Activated naive CD8-positive, alpha-beta T cell treated with anti-CD3 and anti-CD28 coated beads, Interleukin-2, amount 50 U/mL, for 16 hours (primary cell): ENCODE measurements at places on chromosomes 12 and 14.

DNA sequence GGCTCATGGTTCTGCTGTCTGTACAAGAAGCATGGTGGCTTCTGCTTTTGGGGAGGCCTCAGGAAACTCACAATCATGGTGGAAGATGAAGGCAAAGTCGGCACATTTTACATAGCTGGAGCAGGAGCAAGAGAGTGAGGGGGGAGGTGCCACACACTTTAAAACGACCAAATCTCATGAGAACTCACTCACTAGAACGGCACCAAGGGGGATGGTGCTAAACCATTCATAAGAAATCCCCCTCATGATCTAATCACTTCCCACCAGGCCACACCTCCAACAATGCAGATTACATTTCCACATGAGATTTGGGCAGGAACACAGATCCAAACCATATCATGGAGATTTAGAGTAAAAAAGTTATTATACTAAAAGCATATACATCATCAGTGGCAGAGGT lies 13.6 kb upstream of the LEMD3 start:
- DNase-seq = no peak

GRCh38 chr14:96257056-96257455 lies 1.0 kb downstream of the BDKRB1 start:
- DNase-seq = no peak

- DNase-seq = no peak
These were observed 7.3 kb downstream of the STXBP6 start for GRCh38 chr14:25042362-25043299.

DNA sequence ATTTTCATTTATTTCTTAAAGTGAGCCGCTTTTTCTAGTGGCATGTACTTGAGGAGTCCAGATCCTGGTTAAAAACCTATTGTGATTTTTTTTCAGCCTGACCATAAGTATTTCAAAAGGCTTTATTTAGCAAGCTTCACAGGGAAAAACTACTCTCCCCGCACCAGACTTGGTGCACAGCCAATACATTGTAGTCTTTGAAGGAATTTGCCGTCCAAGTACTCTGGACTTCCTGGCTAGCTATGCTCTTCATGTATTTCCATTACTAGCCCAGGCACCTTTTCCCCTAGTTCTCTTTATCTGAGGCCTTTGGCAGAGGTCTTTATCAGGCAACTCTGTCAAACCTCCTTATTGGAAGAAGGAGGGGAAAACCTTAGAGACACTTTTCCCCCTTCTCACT lies 234.7 kb downstream of the CCDC91 start:
- no peak for DNase-seq

DNA sequence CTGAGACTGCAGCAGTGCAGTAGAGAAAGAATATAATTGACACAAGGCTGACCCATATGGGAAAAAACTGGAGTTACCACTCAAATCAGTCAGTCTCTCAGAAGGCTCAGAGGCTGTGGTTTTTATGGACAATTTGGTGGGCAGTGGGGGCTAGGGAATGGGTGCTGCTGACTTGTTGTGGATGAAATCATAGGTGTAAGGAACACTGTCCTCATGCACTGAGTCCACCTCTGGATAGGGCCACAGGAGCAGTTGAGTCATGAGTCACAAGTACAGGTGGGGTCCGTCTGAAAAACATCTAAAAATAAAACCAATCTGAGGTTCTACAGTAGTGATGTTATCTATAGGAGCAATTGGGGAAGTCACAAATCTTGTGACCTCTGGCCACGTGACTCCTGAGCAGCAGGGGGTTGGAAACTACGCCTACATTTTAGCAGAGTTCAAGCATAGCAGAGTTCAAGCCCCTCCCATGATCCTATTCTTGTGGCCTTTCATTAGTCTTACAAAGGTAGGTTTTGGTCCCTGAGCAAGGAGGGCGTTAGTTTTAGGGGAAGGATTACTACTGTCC lies 18.1 kb upstream of the SGPP1 start:
- no peak for DNase-seq

DNA sequence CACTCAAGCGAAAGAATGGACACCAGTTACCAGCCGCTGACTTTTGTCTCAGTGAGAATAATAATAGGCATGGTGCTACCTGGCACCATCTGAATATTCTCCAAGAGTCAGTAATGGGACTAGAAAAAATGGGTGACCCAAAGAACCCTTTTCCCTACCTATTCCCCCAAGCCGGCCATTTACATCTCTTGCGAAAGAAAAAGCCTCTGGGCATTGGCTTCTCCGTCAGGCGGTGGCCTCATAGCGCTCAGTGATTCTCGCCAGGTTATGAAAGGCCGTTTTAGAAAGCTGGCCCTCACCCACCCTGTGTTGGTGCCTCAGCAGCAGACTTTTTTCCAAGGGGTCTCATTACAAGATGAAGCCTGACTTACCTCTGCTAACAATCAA lies 523 bp upstream of the SLC6A15 start:
- no peak for DNase-seq

DNA sequence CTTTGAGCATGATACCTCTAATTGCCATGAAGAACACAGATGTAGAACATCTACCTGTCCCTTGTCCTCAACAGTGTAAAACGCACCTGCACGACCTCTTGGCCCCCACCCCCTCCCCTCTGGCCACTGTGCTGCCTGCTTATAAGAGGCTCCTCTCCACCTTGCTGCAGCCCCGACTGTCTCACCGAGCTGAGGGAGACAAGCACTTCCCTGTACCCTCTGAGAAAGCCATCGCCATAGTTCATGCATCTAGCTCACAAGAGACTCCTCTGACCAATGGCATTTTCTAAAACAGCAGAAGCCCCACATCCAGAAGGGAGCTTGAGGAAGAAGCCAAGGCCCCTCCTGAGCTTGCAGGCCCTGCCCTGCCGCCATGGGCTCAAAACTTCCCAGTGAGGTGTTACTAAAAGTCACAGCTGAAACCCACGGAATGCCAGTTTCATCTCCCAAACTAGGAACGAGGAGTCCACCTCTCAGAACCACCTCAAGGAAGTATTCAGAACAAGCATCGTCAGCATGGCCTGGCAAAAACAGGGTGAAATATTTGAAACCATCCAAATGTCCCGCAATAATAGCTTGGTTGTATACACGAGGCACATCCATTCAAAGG lies 21.5 kb upstream of the ANO2 start:
- DNase-seq = no peak

DNA sequence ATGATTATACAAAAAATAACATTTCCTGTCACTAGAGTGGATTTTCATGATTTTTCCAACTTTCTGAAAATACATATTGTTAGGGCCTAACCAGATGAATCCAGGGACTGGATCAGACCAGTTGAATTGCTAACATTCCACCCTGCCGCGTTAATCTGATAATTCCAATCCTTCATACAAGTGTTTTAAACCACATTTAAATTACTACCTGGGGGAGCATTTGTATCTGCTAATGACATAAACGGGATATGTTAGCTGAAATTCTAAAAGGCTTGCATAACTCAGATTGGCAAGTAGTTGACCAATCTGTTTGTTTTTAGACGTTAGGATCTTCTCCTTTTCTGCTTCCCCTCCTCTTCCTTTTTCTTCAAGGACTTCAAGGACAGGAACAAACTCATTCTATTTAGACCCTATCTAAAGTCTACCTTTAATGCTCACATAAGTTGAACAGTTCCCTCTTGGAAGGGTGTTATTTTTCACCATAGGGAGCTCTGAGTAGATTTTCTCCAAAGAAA lies 239.0 kb downstream of the ADAMTS20 start:
- no peak for DNase-seq

- no peak for DNase-seq
These were observed 12.8 kb downstream of the DIP2B start for GRCh38 chr12:50517421-50518048.

GRCh38 chr12:117034249-117034648 lies 65.0 kb downstream of the TESC start:
- no peak for DNase-seq

GRCh38 chr12:53097207-53097563 lies 282 bp upstream of the IGFBP6 start:
- DNase-seq = no peak

DNA sequence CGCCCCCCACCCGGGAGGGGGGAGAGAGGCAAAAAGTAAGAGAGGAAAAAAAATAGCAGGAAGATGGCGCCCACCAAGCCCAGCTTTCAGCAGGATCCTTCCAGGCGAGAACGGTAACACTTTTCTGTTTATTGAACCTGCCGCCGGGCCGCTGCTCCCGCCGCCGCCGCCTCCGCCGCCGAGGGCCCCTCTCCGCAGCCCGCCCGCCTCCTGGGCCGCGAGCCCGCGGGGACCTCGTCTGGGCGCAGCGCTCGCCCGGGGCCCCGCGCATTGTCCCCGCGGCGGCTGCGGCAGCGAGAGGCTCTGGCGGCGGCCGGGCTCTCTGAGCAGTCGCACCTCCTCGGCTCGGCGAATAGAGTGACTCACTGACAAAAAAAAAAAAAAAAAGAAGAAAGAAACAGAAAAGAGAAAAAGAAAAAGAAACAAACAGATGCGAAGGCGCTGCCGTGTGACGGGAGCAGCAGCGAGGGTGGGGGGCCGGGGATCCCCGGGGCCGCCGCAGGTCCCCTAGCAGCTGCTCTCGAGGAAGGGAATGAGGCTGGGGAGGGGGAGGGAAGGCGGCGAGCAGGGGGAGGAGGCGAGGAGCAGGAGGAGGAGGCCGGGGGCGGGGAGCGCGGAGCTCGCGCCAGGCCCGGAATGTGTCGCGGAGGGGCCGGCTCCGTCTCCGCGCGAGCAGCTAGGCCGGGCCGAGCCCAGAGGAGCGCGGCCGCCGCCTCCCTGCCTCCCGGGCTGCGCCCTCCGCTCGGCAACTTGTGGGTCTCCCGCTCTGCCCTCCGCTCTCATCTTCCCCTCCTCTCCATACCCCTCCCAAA lies 781 bp downstream of the NPAS3 start:
- no peak for DNase-seq

DNA sequence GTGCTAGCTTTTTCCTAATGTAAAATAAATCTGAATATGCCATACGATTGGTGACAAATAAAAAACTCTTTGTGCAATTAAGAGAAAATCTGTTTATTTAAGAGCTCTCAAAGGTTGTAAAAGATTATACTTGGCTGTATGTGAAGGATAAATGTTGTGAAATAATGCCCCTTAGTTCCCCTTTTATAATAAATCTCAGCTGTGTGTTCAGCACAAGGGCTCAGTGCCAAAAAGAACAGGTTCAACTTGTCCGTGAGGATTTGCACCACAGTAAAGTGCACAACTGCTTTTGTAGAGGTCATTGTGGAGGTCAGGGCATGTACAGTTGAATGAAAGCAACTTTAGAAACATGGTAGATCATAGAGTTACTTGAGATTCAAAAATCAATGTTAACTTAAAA lies 118.6 kb downstream of the TRMT5 start:
- DNase-seq = no peak

DNA sequence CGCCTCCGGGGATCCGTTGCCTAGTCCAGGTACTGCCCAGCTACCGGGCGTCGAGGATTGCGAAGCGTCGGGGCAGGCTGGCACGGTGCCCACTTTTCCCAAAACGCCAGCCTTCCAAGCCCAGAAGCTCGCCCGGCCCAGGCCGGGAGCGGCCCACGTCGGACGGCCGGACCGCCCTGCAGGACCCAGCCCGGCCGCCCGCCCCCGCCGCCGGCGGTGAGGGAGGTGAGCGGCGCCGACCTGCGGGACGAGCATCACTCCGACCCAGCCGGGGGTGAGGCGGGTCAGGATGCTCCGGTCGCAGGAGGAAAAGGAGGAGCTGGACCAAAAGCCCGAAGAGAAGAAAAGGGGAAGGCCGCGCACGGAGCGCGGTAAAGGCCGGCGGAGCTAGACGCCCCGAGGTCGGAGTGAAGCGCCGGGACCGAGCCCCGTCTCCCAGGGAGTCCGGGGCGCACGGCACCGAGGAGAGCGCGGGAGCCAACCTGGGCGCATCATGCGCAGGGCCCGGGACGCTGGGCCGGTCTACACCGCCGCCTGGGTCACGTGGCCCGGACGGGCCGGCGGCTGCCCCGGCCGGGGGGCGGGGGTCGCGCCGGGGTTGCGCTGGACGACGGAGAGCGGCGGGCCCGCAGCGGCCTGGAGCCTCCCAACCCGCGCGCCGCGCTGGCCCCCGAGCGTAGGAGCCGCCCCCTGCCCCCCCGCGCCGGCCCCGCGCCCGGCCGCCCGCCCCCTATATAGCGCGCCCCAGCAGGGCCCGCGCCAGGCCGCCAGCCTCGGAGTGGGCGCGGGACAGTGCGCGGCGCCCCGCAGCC lies at the start of gene AQP5:
TSS of gene AQP5 (plus strand) at position 762 of the 812 bp plus-strand sequence. CDS start 146 bp downstream, outside the sequence.
- no peak for DNase-seq

DNA sequence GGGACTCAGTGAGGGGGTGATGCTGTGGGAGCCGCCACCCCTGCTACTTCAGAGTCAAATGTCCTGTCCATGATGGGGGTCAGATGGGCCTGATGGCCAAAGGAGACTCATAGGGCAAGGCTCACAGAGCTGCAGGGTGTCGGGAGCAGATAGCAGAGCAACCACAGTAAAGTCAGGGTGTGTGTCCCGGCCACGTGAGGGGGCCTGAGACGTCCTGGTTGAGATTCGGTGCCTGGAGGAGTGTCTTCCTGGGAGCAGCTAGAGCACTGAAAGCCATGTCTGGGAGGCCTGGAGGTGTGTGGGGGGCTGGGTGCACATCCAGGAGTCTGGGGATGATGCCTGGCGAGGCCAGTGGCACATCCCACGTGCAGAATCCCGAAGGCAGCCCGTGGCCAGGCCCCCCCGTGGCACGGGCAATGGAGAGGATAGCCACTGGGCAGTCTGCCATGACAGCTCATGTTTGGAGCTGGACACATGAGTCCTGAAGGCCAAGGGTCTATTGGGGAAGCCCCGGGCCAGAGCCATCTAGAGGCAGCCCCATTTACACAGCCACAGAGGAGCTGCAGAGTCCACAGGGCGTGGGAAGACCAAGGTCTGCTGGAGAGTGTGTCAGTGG lies 308.0 kb upstream of the SFSWAP start:
- DNase-seq = no peak

DNA sequence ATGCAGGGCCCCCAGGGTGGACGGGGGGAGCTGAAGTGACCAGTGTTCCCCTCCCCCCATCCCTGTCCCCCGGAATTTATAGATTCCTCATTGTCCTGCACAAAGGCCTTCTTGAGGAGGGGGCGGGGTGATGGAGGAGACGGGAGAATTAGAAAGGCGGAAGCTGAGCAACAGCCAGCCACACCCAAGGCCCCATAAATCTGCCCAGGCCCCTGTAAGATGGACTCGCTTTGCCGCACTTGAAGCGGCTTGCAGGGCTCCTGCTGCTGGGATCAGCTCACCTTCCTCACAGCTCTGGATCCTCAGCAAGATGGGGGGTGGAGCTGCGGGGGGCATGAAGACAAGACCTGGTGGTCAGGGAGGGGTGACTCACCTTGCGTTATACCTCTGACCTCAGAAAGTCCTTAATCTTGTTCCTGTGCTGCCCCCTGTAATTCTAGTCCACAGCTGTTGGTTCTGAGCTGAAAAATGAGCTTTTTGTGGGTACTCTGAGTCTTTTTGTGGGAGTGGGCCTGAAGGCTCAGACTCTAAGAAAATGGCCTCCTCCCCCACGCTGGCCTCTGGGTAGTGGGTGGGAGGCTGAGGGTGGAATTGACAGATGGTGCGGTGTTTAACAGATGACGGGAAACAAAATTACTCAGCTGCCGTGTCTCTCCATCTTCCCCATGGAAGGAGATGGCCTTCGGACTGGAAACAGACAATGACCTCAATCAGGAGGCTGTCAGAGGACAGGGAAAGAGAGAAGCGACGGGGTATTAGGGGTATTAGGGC lies 15.8 kb upstream of the ANKRD33 start:
- no peak for DNase-seq

- no peak for DNase-seq
These were observed 36.1 kb upstream of the ANKRD9 start for GRCh38 chr14:102545461-102546265.
